Fibroblast of skin of left biceps (primary cell): ENCODE measurements at places on chromosomes 7 and 10.

- DNase-seq = no peak
These were observed 31.0 kb downstream of the DENND2A start for GRCh38 chr7:140609646-140610045.

DNA sequence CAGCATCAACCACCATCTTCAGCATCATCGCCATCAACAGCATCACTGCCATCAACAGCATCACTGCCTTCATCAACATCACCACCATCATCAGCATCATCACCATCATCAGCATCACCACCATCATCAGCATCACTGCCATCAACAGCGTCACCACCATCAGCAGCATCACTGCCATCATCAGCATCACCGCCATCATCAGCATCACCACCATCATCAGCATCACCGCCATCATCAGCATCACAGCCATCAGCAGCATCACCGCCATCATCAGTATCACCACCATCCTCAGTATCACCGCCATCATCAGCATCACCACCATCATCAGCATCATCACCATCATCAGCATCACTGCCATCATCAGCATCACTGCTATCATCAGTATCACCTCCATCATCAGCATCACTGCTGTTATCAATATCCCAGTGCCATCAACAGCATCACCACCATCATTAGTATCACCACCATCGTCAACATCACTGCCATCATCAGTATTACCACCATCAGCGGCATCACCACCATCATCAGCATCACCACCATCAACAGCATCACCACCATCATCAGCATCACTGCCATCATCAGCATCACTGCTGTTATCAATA is 115.2 kb downstream of the RGS10 start:
- DNase-seq = no peak

DNA sequence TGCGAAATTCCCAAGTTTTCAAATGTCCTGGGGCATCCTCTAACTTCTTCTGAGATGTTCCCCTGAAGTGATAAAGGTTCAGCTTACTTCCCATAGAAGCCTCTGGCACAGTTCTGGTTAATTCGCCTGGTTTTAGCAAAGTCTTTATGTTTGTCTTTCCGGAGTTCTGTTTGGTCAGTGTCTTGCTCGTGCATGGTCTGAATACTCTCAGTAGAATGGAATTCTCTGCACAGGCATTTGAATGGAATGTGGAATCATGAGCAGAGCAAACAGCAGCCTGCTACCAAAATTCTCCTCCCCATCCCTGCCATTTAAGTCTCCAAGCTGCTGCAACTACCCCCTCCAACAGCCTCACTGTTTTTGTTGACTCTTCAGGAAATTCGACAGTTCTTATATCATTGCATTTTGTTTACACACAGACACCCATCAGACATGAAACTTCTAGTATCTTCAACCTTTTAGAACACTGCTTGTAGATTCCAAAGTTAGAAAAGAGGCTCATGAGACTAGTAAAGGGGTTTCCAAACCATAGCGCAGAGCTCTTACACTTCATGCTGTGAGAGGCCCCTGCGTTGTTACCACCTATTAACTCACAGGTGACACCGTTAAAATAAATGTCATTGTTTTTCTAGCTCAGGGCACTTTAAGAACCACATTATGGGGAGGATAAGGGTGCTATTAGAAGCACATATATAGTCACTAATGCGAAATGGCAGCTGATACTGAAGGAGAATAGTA is 129.7 kb downstream of the PLCE1 start:
- peak; percentile 78 for DNase-seq

DNA sequence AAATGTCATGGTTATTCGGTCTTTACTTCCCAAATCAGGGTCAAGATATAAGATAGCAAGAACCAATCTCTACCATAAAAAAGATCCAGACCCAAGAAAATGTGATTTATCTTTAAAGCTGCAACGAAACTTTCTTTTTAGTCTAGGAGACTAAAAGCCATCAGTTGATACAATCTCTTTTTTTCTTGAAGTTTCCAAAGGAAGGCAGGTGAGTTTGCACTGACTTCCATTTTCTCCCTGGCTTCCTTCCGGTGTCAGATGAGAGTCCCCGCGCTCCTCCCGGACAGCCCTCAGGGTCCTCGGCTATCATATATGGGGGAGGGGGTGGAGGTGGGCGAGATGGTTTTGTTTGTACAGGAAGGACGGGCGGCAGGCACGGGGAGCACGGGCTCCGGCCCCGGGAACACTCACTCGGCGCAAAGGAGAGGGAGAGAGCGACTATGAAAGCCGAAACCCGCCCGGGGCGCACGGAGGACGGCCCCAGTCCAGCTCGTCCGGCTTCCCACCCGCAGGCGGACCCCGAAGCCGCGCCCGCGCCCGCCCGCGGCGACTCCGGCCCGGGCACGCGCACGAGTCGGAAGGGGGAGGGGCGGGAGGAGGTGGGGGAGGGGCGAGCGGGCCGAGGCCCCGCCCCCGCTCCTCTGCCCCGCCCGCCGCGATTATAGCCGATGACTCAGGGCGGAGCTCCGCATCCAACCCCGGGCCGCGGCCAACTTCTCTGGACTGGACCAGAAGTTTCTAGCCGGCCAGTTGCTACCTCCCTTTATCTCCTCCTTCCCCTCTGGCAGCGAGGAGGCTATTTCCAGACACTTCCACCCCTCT is at the start of gene BAG3:
Gene BAG3, plus strand, starts transcription at position 689 of the 822 bp plus-strand sequence. CDS start 296 bp downstream, outside the sequence.
- peak; percentile 66 for DNase-seq

DNA sequence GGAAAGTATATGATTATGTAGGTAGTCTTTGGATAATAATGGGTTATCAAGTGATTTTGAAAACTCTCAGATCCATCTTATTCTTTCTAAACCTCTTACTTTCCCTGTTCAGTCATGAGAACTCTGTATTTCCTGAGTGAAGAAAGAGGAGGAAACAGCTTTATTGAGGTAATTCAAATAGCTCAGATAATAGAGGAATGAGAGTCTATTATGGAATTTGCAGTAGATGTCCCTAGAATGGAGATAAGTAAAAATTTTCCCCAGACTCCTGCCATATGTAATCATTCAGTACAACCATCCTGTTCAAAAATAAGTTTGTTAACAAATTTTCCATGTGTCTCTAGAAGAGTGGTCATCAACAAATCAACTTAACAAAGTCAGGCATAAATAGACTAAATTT is 36.4 kb downstream of the EPDR1 start:
- DNase-seq = no peak

DNA sequence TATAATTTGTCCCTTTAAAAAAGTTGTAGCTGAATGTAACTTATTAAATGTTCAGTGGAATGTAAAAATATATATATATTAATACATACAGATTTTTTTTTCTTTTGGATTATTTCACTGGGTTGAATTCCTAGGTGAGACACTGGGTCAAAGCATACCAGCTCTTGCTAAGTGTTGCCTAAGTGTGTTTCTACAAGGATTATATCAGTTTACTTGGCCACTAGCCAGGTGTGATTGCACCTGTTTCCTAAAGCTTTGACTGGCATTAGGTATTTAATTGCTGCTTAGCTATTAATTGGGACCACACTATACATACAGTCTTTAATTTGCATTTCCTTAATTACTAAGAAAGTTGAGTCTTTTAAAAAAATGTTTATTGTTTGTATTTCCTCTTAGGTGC is 5.5 kb upstream of the ELOVL3 start:
- DNase-seq = no peak

- peak; percentile 55 for DNase-seq
These were observed 11.2 kb downstream of the SLC13A4 start for GRCh38 chr7:135716677-135717238.
